Thoracic aorta (tissue), 2 donors: ENCODE measurements at places on chromosomes 4 and X. TPM values are rescaled to one million over a fixed set of nuclear protein-coding genes. Genes with fewer than 3 reads are reported as not detected.

DNA sequence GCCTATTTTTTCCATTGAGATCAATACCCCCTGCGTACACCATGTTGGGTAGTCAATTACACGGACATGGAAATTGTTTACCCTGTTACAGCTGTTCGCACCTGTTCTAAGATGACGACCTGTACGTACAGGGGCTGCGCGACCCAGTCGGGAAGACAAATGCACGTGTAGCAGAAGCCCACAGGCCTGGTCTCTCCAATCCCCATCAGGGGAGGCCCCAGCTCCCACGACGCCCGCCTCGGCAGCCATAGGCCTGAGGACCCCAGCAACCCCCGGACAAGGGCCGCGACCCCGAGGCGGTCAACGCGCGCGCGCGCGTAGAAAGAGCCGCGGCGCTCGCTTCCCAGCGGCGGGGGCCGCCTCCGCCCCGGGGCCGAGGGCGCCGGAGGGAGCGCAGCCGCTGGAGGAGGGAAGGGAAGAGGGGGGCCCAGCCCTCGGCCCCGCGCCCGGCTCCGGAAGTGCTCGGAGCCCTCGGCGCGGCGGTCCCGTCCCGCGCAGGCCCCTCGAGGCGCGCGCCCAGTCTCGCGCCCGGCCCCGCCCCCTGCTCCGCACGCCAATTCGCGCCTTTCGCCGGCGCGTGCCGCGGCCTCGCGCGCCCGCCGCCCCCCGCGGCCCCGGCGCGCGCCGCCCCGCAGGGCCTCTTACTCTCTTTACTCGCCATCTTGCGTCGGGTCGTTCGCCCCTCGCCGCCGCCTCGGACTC lies 618 bp downstream of the RBBP7 start:
- no peaks in the 10 kb centered on the region for H3K36me3 ChIP-seq
- H3K27ac ChIP-seq: peak overlapping the region; percentile 89
- no peaks in the 10 kb centered on the region for H3K27me3 ChIP-seq
- no peaks in the 10 kb centered on the region for H3K4me1 ChIP-seq
- DNase-seq: no peak

DNA sequence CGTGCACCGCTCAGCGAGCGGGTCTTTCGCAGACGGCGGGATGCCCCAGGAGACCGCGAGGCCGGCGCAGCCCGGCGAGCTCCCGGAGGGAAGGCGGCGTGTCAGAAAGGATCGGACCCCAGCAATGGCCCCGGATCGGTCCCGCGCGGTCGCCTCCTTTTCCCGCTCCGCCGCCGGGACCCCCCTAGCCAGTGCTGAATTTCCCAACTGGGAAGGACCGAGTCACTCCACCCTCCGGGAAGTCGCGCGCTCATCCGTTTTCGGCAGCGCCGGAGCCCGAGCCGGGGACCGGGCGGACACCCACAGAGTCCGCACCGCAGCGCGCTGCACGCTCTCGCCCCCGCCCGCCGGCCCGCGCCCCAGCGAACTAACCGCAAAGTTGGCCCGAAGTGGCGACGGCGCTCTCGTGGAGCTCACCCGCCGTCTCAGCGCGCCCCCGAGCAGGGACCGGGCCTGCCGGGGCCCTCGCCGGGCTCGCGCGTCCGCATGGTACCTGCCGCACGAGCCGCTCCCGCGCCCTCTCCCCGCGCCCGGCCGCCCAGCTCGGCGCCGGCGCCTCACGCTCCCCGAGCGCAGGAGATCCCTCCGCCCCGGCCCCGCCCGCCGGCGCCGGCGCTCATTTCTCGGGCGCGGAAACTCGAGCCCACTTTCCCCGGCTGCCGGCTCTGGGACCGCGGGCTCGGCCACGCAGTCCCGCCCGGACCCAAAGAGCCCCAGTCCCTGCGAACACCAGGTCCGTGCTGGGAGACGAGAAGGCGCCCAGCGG lies at the start of gene FAT1:
Gene FAT1 (minus strand): TSS at position 565 of the 766 bp plus-strand sequence. CDS start 14,029 bp downstream, outside the sequence.
- peak within 1 kb of the TSS; percentile 80 for H3K4me3 ChIP-seq
- H3K27me3 ChIP-seq: no peaks in the 10 kb centered on the region
- H3K4me1 ChIP-seq: peaks cover 3% of the 10 kb centered on the region
- peak within 1 kb of the TSS; percentile 91 for H3K27ac ChIP-seq
- no peak for DNase-seq

DNA sequence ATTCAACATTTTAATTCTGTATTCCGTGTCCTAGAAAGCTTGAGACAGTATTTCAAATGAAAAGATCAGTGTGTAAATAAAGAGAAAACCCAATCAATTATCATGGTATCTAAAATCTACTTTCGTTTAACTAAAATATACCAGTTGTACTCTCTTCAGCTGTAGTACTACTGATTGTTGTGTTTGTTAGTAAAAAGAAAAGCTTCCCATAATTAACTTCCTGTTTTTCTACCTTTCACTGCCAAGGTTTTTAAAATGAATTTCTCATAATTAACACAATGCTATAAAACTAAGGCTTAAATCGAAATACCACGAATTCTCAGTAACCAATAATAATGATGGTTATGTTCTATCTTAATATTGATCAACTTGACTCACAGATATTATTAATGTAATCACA lies 37.4 kb downstream of the PPP3CA start:
- no peak overlapping the region for H3K27ac ChIP-seq
- H3K4me1 ChIP-seq: peaks cover 41% of the 10 kb centered on the region
- DNase-seq: no peak
- no peaks in the 10 kb centered on the region for H3K36me3 ChIP-seq
- H3K4me3 ChIP-seq: no peak overlapping the region

DNA sequence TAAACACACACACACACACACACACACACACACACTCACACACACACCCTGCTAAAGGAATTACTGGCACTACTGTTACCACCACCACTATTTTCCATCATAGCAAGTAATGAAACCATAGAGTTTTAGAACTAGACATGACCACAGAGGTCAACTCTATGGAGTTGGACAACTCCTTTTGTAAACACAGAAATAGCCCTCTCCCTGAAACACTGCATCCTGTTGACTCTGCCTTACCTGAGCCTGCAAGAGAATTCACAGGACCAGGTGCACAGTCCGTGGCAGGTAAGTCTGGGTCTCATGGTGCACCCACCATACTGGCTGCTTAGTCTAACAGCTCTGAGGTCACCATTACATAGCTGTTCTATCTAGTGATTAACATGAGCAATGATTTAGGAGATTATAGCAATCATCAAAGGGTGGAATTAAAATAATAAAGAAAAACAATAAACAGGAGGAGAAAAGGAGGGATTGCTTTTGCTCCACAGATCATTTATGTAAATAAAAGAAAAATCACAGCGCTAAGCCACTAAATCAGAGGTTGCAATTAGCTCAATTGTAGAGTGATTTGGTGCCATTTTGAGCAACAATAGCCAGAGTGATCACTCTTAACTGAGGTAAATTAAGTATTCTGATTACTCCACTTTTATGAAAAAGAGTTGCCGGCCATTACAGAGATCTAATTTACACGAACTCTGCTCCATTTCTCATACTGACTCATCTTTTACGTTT lies 340.0 kb upstream of the RASGEF1B start:
- H3K27me3 ChIP-seq: no peaks in the 10 kb centered on the region
- peaks cover 16% of the 10 kb centered on the region for H3K4me1 ChIP-seq
- DNase-seq: no peak
- H3K27ac ChIP-seq: no peak overlapping the region
- no peak overlapping the region for H3K4me3 ChIP-seq

- peaks cover 1% of the 10 kb centered on the region for H3K4me1 ChIP-seq
- H3K27ac ChIP-seq: no peak overlapping the region
- no peak overlapping the region for H3K4me3 ChIP-seq
- H3K27me3 ChIP-seq: no peaks in the 10 kb centered on the region
- no peak for DNase-seq
Observed at GRCh38 chrX:154809939-154810665, 4.8 kb upstream of the MPP1 start.

DNA sequence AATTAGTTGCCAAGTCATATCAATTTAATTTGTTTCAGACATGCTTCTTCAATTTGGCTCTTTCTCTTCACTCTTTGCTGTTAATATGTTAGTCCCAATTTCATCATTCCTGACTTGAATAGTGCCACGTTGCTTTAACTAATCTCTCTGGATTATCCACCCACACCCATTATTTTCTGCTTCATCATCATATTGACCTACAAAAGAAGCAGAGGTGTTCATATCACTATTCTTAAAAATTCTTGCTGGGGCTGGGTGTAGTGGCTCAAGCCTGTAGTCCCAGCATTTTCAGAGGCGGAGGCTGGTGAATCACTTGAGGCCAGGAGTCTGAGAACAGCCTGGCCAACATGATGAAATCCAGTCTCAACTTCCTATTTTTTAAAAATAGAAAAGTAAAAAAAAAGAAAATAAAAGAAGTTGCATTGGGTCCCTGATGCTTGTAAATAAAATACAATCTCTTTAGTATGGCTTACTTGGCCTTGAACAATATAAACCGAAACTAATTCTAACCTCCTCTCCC lies 65.7 kb upstream of the KCNIP4 start:
- H3K4me3 ChIP-seq: no peak overlapping the region
- DNase-seq: no peak
- no peaks in the 10 kb centered on the region for H3K27me3 ChIP-seq

GRCh38 chr4:36255577-36255976 lies 11.3 kb upstream of the ARAP2 start:
- no peak overlapping the region for H3K27ac ChIP-seq
- no peak overlapping the region for H3K4me3 ChIP-seq
- DNase-seq: no peak
- H3K27me3 ChIP-seq: no peaks in the 10 kb centered on the region
- no peaks in the 10 kb centered on the region for H3K4me1 ChIP-seq
- no peaks in the 10 kb centered on the region for H3K36me3 ChIP-seq

GRCh38 chr4:185821029-185821419 lies 9.0 kb upstream of the SORBS2 start:
- no peaks in the 10 kb centered on the region for H3K27me3 ChIP-seq
- no peak for DNase-seq
- no peak overlapping the region for H3K27ac ChIP-seq
- H3K36me3 ChIP-seq: no peaks in the 10 kb centered on the region

GRCh38 chr4:185849664-185850550 lies 37.9 kb upstream of the SORBS2 start:
- no peaks in the 10 kb centered on the region for H3K36me3 ChIP-seq
- no peak overlapping the region for H3K27ac ChIP-seq
- H3K27me3 ChIP-seq: no peaks in the 10 kb centered on the region
- DNase-seq: no peak

GRCh38 chr4:117284736-117285135 lies 199.4 kb upstream of the TRAM1L1 start:
- H3K4me1 ChIP-seq: no peaks in the 10 kb centered on the region
- H3K27ac ChIP-seq: no peak overlapping the region
- no peak for DNase-seq
- no peaks in the 10 kb centered on the region for H3K36me3 ChIP-seq

DNA sequence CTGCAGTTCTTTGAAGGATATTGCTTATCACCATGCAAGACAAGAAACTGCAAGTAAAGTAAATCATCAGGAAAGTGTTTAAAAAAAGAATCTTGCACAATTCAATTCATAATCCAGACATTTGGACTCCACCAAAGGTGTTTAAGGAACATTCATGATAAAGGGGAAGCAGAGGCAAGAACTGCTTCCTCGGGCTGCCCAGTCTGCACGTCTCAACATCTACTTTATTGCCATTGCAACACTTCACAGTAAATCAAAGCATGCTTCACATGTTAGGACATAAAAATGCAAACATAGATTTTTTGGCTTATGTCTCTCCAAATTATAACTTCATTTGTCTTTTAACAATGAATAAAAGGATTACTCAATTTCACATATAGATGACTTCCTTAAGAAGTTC lies 42.5 kb downstream of the MID1 start:
- no peaks in the 10 kb centered on the region for H3K27me3 ChIP-seq
- H3K4me3 ChIP-seq: no peak overlapping the region
- no peak overlapping the region for H3K27ac ChIP-seq
- peaks cover 21% of the 10 kb centered on the region for H3K4me1 ChIP-seq
- no peaks in the 10 kb centered on the region for H3K36me3 ChIP-seq

DNA sequence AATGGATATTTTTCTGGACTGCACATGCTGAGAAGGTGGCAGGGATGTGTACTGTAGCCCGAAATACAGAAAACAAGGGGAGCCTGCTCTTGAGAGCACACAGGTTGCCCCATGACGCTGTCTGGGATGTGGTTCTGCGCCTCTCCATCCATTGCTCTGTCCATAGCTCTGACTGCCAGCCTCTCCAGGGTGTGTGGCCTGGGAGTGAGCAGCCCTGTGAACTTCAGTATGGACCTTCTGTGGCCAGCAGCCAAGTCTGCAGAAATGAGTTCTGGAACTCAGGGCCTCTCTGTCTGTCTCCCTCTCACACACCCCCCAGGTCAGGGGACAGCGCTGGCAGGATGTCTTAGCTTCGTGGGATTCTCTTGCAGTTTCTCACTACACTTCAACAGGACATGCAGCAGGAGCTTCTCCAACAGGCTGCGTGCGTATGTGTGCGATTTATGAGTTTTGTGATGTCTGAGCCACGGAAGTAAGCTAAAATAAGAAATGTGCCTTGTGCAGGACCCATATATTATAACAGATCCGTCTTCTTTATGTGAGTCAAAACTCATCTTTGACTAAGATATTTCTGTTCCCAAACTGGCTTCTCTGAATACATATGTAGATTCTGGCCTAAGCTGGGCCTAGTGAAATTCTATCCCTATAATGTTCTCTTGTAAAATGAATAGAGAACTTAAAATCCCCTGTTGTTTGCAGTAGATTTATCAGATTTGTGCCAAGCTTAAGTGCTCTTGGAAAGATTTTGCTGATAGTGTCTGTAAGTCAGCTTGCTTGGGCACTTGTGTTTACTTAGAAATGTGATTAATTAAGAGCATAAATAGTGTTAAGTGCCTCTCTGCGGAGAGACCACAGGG lies 40.0 kb downstream of the PROM1 start:
- no peaks in the 10 kb centered on the region for H3K27me3 ChIP-seq
- H3K4me1 ChIP-seq: peaks cover 6% of the 10 kb centered on the region
- no peak for DNase-seq
- no peak overlapping the region for H3K4me3 ChIP-seq

DNA sequence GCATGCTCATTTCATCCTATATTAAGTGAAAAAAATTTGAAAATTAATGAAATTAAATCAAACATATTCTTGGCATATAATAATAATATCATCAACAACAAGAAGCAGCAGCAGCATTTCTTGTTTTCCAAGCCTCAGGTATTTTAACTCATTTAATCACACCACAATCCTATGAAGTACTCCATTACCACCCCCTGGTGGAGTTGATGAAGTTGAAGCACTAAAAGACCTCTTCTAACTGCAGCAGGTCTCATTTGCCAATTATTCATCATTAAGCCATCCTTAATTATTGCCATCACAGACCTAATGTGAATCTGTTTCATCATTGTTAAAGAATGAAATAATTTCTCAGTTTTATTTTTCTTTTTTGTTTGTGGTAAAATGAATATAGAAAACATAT lies 801.4 kb upstream of the GRID2 start:
- H3K36me3 ChIP-seq: no peaks in the 10 kb centered on the region
- H3K4me3 ChIP-seq: no peak overlapping the region
- no peaks in the 10 kb centered on the region for H3K4me1 ChIP-seq
- no peak overlapping the region for H3K27ac ChIP-seq

MSANTD1 gene
- 2.8 TPM for total RNA-seq

DMD gene
- 224 TPM for total RNA-seq

PABPC1L2B gene
- not detected for total RNA-seq

MAGEA4 gene
- not detected for total RNA-seq

P2RY4 gene
- 3.9 TPM for total RNA-seq

FRMD7 gene
- 0.27 TPM for total RNA-seq

TNMD gene
- not detected for total RNA-seq

AVPR2 gene
- not detected for total RNA-seq

SMIM10L2A gene
- total RNA-seq: 0.63 TPM

RBMXL3 gene
- not detected for total RNA-seq

HTN3 gene
- not detected for total RNA-seq

SPANXD gene
- total RNA-seq: not detected
